Kidney (tissue), 22 donors: ENCODE measurements at places on chromosomes 1 and 21.

DNA sequence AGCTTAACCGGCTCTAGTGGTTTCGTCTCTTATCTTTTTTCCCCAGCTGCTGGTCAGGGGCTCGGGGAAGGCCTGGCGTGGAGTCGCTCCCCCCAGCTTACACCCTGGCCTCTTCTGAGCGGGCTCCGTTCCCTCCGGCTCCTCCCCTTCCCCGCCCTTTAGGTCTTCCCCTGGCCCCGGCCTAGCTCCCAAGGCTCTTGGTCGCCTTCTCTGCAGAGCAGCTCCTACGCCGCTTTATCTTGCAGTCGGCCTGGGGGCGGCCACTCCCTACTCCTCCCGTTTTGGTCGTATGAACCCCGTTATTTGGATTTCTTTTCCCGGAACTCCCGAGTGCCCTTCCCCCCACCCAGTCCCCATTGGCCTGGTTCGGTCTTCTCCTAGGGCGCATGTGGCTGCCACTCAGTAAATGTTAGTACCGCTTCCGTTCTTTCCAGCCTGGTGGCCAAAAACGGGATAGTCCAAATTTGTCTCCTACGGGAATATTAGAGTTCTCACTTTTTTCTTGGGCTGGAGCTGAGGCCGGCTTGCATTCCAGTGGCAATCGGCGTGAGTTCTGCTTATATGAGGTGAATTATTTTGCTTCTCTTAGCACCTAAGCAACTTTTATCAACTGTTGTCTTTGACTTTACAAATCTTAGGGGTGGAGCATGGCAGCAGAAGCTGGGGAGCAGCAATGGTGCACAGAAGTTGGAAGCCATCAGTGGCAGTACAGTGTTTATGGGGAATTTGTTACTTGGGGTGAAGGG is 467 bp downstream of the THRAP3 start:
- H3K4me3 ChIP-seq = peak overlapping the region; percentile 74
- no peaks in the 10 kb centered on the region for H3K36me3 ChIP-seq
- peak; percentile 94 for DNase-seq
- peak overlapping the region; percentile 96 for H3K27ac ChIP-seq

DNA sequence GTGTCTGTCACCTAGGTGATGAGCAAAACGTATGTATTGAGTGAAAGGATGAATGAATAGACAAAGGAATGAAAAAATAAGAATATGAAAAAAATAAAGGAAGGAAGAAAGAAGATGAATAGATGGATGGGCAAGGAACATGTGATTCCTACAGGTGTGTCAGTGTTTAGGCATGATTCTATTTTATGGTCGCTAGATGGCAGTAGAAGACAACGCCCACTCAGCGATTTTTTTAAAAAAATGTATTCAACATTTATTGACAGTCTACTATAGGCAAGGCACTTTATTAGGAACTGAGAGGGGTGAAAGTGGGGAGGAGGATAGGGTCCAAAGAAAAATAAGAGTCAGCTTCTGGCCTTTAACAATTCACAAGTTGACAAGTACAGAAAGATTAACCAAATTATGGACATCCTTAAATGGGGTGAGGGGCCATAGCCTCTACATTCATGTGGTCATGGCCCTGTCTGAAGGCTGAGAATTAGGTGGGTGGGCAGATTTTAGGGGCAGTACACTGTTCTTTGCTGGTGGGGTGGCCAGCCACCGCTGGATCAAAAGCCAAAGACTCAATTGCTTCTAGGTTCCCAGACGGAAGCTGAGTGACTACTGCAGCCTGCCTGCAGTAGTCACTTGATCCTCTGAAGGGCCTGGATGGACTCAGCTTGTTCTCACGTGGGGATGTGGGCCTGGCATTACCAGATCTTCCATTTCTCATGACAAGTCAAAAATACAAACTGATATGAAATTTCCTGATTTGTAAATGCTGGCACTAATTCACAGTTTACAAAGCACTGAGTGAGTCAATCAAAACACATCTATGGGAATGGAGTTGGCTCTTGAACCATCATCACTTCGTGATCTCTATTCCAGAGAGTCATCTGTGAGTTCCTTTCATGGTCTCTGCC is 83.9 kb downstream of the FASLG start:
- no peaks in the 10 kb centered on the region for H3K36me3 ChIP-seq
- no peak for DNase-seq
- no peak overlapping the region for H3K27ac ChIP-seq
- no peaks in the 10 kb centered on the region for H3K27me3 ChIP-seq
- H3K4me3 ChIP-seq = no peak overlapping the region

DNA sequence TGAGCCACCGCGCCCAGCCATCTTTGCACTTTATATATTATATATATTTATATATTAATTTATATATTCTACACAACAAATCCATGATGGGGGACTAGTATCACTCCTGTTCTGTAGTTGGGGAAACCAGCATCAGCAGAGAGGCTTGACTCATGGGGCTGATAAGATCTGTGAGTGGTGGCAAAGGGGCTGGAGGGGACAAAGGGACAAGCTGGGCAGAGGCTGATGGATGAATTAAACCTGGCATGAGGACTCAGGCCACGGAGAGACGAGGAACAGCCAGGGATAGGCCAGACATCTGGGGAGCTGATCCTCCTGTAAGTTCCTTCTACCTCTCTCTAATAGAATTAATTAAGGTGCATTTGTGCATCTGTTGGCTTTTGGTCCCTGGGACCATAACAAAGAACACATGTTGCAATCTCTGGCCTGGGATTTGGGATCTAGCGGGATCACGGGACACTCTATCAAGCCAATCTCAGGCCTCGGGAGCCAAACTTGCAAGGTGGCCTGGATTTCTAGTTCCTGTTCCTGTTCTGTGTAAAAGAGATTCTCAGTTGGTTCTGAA is 7.6 kb downstream of the CNR2 start:
- H3K4me3 ChIP-seq = no peak overlapping the region
- H3K4me1 ChIP-seq = peaks cover 4% of the 10 kb centered on the region
- peaks cover 5% of the 10 kb centered on the region for H3K27me3 ChIP-seq

DNA sequence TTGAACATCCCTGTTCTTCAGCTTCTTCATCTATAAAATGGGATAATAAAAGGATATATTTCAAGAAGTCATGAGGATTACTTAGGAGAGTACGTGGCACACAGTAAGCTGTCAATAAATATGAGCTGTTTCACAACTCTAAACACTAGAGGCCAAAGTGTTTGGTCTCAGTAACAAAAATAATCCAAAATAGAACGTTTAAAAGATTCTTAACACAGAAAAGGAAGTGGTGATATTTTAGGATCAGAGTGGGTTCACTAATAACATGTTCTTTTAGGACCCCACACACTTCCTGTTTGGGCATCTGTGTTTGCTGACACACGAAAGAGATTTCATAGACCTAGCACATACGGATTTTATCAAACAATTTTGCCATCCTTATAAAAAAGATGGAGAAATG is 32.9 kb downstream of the TNFSF18 start:
- H3K4me1 ChIP-seq = no peaks in the 10 kb centered on the region
- no peak for DNase-seq
- H3K4me3 ChIP-seq = no peak overlapping the region
- H3K27me3 ChIP-seq = no peaks in the 10 kb centered on the region
- no peak overlapping the region for H3K27ac ChIP-seq
- H3K36me3 ChIP-seq = no peaks in the 10 kb centered on the region

DNA sequence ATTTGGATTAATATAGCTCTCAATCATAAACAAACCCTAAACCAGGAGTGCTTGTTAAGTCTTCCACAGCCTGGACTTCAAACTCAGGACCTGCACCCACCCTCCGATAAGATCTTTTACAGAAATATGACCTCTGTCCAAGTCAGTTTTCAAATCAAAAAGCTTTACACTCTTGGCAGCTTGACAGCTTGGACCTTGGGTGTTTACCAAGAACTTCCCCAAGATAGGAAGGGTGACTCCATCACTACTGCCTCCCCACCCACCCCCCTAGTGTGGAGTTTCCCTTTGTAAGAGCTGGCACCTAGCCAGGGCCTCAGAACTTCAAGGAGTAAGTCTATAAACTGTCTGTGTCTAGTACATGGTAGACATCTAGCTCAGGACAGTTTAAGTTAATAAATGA is 9.6 kb downstream of the BCAR3 start:
- no peak overlapping the region for H3K4me3 ChIP-seq
- no peaks in the 10 kb centered on the region for H3K27me3 ChIP-seq
- no peaks in the 10 kb centered on the region for H3K36me3 ChIP-seq
- peak; percentile 37 for DNase-seq

DNA sequence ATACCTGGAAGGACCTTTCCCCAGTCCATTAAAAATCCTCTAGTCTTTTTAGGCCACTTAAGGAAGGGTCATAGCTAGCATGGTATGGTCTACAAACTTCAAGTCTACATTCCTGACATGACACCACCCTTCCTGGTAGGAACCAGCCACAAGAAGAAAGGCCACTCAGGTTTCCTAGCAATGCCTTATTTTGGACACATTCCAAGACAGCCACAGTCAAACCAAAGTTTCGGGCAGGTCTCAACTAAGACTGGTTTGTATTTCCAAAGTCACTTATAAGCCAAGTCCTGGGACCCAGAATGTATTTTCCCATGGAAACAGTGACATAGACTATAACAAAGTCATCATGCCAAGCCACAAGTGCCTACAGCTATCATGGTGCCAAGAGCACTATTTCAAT is 50.6 kb upstream of the SLC44A3 start:
- no peak for DNase-seq
- H3K27me3 ChIP-seq = no peaks in the 10 kb centered on the region
- H3K36me3 ChIP-seq = no peaks in the 10 kb centered on the region
- H3K4me1 ChIP-seq = no peaks in the 10 kb centered on the region

GRCh38 chr1:244212797-244213475 is 161.9 kb downstream of the ZBTB18 start:
- no peaks in the 10 kb centered on the region for H3K36me3 ChIP-seq
- H3K27ac ChIP-seq = no peak overlapping the region
- peak; percentile 18 for DNase-seq
- peaks cover 11% of the 10 kb centered on the region for H3K4me1 ChIP-seq
- H3K27me3 ChIP-seq = no peaks in the 10 kb centered on the region

DNA sequence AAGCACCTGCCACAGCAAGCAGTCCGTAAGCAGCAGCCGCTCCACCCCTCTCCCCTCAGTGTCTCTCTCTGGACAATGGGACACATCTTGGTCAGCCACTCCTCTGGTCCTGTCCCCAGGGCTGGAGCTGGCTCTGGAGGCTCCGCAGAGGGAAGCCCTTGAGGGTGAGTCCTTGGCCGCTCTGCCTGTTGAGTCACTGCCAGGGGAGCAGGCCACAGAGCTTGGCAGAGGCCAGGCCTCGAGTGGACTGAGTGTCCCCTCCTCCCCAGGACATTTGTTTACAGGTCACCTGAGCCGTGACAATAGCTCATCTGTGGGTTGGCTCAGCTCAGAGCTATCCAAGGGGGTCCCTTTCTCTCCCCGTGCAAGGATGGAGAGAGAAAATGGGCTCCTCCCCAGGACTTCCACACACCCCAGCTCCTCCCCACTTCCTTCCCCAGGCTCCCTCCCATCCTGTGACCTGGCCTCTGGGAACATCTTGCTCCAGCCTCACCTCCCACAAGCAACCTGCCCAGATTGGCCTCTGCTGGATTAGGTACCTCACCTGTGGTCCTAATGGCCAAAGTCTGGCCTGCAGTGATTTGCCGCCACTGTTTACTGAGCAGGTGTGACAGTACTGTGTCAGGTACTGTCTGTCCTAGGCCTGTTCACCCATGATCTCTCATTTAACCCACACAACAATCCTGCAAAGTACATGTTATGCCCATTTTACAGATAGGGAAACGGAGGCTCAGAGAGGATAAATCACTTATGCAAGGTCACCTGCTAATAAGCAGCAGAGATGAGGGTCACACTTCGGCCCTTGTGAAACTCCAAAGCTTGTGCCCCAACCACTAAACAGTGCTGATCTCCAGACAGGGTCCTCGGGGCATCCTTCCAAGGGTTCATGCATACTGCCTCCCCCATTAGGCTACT is 4.8 kb downstream of the FAM131C start:
- no peak for DNase-seq
- H3K4me1 ChIP-seq = no peaks in the 10 kb centered on the region
- no peak overlapping the region for H3K27ac ChIP-seq
- H3K27me3 ChIP-seq = no peaks in the 10 kb centered on the region
- H3K36me3 ChIP-seq = no peaks in the 10 kb centered on the region

DNA sequence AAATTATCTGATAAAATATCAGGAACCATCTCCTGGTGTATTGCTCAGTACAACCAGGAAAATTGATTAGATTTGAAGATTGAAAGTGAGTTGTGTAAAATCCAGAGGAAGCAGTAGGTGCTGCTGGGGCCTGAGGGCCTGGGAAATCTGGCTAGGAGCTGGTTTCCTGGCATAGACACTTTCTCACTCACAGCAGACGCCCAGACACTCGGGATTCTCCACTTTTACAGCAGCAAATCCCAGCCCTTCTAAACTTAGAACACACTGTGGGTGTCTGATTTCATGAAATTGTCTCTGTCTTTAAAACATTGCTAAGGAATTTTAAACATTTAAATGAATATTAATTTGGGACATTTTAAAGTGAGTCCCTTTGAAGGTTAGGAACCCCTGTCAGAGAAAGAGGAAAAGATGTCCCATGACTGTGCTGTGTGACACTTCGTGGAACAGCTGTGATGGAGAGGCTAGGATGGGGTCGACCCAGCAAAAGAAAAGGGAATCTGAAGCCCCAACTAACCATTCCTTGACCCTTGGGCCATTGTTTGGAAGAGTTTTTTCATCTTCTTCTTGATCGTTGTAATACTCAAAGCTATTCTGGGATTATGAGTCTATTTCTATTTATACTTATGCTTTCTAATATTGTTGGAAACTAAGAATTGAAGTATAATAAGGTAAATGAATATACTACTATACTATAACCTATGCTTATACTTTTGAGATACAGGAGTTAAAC is 49.0 kb upstream of the VAMP3 start:
- no peak overlapping the region for H3K27ac ChIP-seq
- H3K36me3 ChIP-seq = no peaks in the 10 kb centered on the region
- no peaks in the 10 kb centered on the region for H3K27me3 ChIP-seq
- no peak overlapping the region for H3K4me3 ChIP-seq
- H3K4me1 ChIP-seq = no peaks in the 10 kb centered on the region

GRCh38 chr1:103191327-103191726 is 83.0 kb upstream of the COL11A1 start:
- no peak overlapping the region for H3K27ac ChIP-seq
- no peaks in the 10 kb centered on the region for H3K36me3 ChIP-seq
- no peaks in the 10 kb centered on the region for H3K27me3 ChIP-seq
- no peak for DNase-seq
- H3K4me1 ChIP-seq = no peaks in the 10 kb centered on the region
